Stimulated activated CD4-positive, alpha-beta T cell treated with anti-CD3 and anti-CD28 coated beads, Interleukin-4, amount 100 ng/mL, for 24 hours (primary cell): ENCODE measurements at places on chromosomes 2 and 18.

DNA sequence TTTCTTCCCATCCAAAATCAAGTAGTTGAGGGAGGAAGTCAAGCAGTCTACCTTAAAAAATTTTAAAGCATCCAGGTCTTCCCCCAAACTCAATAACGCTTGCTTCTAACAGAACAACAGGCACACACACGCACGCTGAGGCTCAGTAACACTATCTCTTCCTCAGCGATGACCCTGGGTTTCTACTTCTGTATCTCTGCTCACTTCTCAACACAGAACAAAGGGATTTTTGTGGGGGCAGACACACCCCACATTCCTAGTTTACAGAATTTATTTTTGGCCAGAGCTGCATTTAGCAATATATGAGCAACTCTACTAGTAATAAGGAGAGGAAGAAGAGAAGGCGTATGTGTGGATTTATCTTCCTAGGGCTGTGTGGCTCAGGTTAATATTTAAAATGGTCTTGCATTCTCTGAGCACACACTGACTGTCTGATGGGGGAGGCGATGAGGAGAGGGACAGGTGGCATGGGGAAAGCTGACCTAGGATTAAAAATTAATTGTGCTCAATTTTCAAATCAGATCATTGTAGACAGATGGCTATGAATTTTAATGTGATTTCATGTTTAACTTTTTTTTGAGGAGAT lies 71.3 kb upstream of the PPM1B start:
- DNase-seq = no peak

DNA sequence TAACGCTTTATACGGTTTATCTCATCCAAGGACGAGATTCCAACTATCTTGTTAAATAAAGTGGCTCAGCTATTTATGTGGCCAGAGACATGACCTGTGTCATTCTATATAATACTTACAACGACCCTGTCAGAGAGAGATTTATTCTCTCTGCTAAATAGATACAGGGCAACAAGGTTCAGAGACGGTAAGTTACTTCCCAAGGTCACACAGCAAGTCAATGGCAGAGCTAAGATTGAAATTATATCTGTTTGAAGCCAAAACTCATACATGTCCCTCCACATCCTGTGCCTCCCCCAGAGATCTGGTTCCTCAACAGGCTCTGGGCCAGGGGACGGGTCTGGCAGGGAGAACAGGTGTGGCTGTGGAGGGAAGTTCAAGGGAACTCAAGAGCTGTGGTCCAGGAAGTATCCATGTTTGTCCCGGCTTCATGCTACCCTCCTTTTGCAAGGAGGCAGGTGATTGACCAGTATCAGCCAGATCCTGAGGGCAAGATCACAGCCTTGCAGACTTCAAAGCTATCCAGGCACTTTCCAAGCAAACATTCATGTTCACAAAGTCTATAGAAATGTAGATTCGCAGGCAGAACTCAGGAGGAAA lies 99.8 kb downstream of the CAPN13 start:
- DNase-seq = no peak

- DNase-seq = no peak
Measured at GRCh38 chr2:27407798-27408491, 1.4 kb downstream of the PPM1G start.

DNA sequence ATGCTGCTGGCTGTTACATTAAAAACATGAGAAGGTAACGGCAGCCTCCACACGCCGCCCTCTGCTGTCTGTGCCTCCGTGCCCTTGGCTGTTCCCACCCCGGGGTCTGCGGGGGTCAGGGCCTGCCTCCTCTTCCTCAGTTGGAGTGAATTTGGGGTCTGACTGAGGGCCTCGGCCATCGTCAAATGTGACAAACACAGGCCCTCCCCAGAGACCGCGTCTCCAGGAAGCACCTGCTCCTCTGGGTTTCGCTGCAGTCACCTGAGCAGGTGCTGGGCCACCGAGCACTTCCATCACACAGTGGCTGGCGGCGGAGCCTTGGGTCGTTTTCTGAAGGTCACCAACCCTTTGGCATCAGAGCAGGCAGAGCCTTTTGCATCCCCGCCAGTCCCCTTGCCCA lies 70.9 kb downstream of the NFATC1 start:
- no peak for DNase-seq

GRCh38 chr2:237459226-237459625 lies 27.8 kb upstream of the MLPH start:
- DNase-seq = no peak

- DNase-seq = no peak
Measured at GRCh38 chr18:64090876-64091275, 58.0 kb downstream of the LINC00305 start.

- DNase-seq = no peak
Measured at GRCh38 chr18:376311-376710, 108.5 kb upstream of the THOC1 start.

DNA sequence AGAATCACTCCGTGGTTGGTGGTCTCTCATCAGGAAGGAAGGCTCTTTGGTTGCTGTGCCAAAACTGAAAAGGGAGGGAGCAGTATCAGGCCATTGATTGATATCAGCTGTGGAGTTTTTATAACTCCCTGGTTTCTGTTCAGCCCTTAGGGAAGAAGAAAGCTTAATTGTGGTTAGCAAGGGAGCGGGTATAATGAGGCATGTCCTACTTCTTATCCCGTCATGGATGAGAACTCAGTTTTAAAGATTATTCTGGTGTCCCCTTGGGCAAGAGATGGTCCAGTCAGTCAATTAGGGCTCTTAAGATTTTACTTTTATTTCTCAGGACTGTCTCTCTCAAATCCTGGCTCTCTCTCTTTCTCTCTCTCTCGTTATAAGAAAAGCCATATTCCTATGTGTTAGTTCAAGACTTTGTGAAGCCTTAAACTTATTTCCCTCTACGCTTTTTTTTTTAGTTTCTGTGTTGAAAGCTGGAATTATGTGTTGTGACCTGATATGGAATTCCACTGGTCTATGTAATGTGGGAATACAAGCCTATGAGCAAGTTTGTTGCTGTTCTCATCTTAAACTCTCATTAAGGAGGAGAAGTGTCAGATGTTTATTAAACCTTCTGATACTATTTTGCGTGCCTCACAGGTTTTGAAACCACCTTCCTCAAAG lies 514.0 kb upstream of the CDH2 start:
- no peak for DNase-seq

DNA sequence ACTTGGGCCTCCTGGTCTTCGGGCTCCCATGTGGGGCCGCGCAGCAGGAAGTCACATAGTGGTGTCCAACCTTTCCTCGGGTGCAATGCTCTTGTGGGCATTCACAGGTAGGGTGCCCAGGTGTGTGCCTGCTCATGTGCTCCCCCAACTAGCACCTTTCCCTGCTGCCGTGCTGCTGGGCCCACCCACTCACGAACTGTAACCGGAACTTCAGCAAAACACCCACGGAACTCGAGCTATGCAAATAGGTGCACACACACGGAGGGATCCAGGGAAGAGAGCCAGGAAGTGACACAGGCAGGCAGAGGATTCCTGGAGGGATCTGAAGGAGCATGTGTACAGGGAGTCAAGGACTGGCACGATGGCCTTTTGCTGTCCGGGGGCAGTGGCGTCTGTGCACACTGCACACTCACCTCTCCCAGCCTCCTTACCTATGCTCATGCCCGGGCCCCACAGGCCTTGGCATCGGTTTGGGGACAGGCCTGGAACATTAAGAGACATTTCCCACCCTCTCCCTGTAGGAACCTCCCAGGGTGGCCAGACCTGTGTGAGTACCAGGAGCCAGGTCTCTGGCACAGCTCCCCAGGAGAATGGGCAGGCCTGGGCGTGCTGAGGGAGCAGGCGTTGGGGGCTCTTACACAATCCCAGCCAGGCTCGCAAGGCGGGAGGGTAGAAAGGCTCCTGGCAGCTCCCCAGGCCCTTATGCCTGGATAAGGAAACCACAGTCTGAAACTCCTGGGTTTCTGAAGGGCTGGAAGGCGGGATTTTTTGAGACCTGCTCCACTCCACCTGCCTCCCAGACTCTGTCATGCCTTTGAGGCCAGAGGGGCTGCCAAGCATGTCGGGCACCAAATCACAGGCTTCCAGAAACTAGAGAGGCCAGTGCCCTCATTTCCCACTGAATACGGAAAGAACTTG lies 6.6 kb upstream of the PTMA start:
- DNase-seq = no peak

- DNase-seq = no peak
Measured at GRCh38 chr2:110978756-110979470, 141.8 kb upstream of the BCL2L11 start.

- DNase-seq = no peak
Measured at GRCh38 chr2:44912660-44913059, 28.8 kb upstream of the SIX3 start.

- no peak for DNase-seq
Measured at GRCh38 chr2:119486196-119486827, 38.0 kb downstream of the SCTR start.

DNA sequence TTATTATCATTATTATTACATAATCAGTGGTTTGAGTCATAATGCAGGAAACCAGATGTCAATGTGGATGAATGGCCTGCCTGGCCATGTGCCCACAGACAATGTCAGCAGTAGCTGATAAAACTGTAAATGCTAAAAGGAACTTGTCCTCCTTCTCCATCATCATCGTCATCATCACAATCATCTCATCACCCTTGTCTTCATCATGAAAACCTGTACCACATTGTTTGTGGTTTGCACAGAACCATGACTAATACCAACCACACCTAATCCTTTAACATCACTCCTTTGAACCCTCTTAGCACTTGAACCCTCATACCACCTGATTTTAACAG lies 96.0 kb downstream of the HNMT start:
- DNase-seq = no peak

DNA sequence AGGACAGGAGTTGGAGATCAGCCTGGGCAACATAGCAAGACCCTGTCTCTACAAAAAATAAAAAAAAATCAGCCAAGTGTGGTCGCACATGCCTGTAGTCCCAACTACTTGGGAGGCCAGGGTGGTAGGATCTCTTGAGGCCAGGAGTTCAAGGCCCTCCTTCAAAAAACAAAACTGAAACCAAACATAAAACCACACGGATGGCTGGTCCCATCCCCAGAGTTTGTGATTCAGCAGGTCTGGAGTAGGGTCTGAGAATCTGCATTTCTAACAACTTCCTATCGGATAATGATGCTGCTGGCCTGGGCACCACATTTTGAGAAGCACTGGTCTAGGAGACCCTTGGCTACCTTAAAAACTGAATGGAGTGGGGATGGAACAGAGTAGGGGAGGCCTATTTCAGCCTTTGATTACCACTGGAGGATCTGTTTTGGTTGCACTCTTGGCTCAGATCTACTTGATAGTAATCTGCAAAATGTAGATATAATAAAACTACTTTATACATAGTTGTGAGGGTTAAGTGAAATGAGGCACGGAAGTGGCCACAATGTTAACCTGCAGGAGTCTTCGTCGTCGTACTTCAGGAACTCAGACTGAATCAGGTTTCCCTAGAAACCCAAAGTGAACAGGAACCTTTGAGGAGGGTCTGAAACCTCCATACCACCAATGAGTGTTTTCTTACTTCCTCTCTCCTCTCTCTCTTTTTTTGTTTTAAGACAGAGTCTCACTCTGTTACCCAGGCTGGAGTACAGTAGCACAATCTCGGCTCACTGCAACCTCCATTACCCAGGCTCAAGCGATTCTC lies 25.5 kb upstream of the NFE2L2 start:
- DNase-seq = no peak

- no peak for DNase-seq
Measured at GRCh38 chr2:16304876-16305590, 360.6 kb downstream of the CYRIA start.

- no peak for DNase-seq
Measured at GRCh38 chr2:138329162-138329561, 172.4 kb upstream of the SPOPL start.

- no peak for DNase-seq
Measured at GRCh38 chr18:519019-519879, 18.7 kb upstream of the COLEC12 start.

- DNase-seq = no peak
Measured at GRCh38 chr2:202072226-202072625, 829 bp upstream of the KIAA2012 start.

DNA sequence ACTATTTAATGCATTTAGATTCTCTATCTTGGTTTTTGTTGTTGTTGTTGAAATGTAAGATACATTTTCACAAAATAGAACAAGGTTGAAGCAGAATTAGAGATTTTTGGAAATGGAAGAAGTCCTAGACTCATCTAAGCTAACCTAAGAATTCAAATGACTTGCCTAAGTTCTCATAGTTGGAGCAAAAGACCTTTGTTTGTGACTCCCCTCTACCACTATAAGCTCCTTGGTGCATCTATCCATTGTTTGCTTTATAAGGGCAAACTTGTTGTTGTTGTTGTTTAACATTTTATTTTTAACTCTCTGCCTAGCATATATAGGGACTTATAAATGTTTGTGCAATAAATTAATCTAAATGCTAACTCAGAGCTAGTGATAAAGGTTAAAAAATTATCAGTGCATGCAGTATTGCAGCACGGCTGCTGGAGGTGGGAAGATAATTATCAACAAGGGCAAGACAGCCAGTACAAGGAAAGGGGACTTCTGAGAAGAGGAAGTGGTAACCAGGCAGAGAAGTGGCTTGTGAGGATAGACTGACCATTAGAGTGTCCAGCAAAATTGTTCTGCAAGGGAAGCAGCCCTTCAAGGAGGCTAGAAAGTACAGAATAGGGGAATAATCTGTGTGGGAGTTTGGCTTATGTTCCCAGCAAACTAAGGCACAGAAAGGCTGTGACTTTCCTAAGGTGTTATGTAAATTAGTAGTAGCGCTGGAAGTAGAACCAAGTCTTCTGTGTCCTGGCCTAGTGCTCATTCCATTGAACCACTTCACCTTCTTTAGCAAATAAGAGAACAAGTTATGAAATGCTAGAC lies 38.1 kb upstream of the ACYP2 start:
- no peak for DNase-seq

- no peak for DNase-seq
Measured at GRCh38 chr2:40147360-40147759, 304.5 kb downstream of the SLC8A1 start.

GRCh38 chr2:37283207-37283606 lies 41.4 kb downstream of the PRKD3 start:
- no peak for DNase-seq

- DNase-seq = no peak
Measured at GRCh38 chr2:22560021-22560420, 825.0 kb upstream of the KLHL29 start.

DNA sequence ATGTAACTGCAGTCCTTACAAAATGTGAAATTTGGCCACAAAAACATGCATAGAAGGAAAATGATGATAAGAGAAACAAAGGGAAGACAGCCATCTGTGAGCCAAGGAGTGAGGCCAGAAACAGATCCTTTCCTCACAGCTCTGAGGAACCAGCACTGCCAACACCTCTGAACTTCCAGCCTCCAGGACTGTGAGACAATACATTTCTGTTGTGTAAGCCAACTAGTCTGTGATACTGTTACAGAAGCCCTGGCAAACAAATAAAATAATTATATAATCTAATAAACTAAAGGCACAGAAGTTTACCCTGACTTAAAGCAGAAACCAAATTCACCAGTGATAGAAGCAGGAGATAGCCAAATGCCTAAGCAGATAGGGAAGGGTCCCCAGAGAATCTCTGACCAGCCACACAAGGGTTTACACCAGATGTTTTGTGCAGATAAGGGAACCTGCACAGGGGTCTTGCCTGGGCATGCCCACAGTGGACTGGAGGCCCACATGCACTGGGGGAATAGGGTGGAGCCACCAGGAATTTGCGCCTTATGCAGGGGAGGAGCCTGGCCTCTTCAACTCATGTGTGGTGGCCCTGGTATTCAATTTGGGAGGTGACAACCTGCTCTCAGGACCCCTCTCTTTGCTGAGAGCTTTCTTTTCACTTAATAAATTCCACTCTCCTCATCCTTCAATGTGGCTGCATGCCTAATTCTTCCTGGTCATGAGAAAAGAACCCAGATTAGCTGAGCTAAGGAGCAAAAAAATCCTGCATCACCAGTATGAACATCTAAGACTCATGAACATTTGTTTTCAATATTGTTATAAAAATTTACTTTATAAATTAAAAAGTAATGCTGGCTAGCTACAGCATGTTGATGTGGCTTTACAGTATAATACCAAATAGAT lies 3.8 kb upstream of the GCC2 start:
- DNase-seq = no peak
